CD8-positive, alpha-beta T cell (primary cell): ENCODE measurements at places on chromosomes 3 and 15.

- DNase-seq = no peak
Observed at GRCh38 chr3:49889296-49889695, 14.4 kb downstream of the MST1R start.

DNA sequence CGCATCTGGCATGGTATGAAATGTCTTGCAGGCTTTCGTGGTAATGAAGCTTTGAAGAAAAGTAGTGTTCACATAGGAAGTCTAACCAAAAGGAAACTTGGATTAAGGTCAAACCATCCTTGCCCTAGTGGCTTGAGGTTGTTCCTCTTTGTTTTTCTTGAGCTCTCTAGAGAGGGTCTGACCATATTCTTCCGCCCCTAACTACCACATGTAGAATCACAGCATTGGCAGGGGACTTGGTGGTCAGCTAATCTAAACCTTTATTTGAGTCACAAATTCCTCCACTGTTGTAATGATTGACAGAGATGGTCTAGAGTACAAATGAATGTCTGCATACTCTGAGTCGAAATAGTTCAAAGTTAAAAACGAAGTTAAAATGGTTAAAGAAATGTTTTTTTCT lies 39.1 kb upstream of the PHLDB2 start:
- DNase-seq = no peak

DNA sequence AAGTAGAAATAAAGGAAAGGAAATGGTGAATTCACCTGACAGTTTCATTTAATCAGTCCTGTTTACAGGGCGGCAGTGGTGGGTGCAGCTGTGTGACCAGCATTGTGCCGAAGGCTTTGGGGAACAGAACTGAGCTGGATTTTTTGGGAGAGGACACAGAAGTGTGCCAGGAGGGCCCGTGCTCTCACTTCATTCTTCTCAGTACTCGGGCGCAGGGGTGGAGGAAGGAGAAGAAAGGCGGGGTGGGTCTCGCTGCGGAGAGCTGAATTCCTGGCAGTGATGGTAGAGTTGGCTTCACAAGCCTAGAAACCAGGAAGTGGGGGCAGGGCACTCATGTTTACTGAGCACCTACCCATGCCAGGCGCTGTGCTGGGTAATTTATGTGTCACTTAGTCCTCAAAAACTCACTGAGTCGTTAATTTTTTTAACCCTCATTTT lies 64.6 kb downstream of the CRTC3 start:
- DNase-seq = peak; percentile 77

- no peak for DNase-seq
Observed at GRCh38 chr3:146177519-146177918, 16.5 kb upstream of the PLOD2 start.

- DNase-seq = no peak
Observed at GRCh38 chr3:195057716-195058115, 213.2 kb downstream of the XXYLT1 start.

- DNase-seq = no peak
Observed at GRCh38 chr3:119589102-119589773, 8.4 kb upstream of the PLA1A start.

GRCh38 chr3:196634829-196635228 lies 4.7 kb upstream of the NRROS start:
- no peak for DNase-seq
